ENCODE measurements at places on chromosomes 16 and 17.

DNA sequence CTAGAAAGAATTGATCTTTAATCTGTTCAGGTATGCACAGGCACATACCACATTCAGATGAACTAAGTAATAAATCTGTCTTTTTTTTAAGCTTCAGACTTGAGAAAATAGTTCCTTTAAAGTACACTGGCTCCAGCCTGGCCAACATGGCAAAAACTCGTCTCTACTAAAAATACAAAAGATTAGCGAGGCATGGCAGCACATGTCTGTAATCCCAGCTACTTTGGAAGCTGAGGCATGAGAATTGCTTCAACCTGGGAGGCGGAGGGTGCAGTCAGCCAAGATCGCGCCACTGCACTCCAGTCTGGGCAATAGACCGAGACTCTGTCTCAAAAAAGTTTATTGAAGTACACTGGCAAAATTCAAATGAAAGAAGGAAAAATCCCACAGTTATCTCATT is 111.0 kb upstream of the NETO2 start:
- no peak for DNase-seq

- DNase-seq: no peak
These were observed 44.4 kb downstream of the HAPSTR1 start for GRCh38 chr16:9135797-9136196.

- no peak for DNase-seq
These were observed 698.5 kb upstream of the RBFOX1 start for GRCh38 chr16:6634151-6634550.

- DNase-seq: peak; percentile 70
These were observed 234.4 kb downstream of the ZNF423 start for GRCh38 chr16:49621241-49622083.

DNA sequence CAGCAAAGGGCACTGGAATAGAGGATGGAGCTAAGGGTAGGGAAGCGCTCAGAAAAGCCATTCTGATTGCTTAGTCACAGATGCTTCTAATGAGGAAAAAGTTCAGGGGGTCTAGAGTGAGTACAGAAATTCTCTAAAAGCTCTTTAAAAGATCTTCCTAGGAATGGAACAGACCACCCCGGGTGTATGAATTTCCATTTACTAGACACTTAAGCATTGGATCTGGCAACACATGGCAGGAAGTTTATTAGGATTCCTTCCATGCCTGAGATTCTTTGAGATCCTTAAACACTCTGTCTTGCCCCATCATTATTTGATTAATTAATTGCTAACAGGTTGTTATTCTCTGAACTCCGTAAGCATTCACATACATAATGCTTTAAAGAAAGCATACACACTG is 8.5 kb downstream of the KRTAP9-7 start:
- no peak for DNase-seq

GRCh38 chr16:57106767-57107166 is 14.4 kb downstream of the CPNE2 start:
- no peak for DNase-seq

DNA sequence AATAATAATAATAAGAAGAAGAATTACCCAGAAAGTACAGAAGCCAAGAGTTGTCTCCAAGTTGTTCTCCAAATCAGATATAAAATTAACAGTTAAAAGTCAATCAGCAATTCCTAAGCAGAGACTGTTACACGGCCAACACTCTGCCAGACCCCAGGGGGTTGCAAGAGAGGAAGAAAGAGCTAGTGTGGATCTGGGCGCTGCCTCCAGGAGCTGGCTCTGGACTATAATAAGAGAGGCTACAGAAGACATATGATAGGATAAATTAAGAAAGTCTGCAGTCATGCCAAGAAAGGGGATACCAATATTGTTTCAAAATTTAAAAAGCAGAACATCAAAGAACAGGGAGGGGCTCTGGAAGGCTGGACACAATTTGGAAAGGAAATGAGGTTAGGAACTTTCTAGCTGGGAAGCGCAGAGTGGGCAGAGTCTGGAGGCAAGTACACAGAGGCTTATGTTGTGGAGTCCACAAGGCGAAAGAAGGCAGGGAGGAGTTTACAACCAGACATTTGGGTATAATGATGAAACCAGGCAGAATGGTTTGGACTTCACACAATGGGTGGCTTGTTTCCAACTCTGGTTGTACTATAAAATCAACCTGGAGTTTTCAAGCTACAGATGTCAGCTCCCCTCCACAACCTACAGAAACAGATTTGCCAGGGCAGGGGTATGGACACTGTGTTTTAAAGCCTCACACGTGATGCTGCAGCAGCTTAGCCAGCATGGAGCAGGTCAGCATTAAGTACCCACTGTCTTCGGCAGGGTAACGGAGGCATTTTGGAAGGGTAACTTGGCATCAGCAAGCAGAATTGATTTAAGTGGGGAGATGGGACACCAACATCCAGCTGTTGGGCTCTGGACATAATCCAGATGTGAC is 49.4 kb downstream of the SLC39A11 start:
- no peak for DNase-seq

- DNase-seq: no peak
These were observed 8.8 kb downstream of the SEC14L5 start for GRCh38 chr16:4966736-4967453.

- DNase-seq: no peak
These were observed 8.7 kb downstream of the OGFOD1 start for GRCh38 chr16:56460101-56460500.

Measured in hepatic stellate cell (primary cell).